Kasumi-1 (cell line): ENCODE measurements at places on chromosomes 7 and 10.

DNA sequence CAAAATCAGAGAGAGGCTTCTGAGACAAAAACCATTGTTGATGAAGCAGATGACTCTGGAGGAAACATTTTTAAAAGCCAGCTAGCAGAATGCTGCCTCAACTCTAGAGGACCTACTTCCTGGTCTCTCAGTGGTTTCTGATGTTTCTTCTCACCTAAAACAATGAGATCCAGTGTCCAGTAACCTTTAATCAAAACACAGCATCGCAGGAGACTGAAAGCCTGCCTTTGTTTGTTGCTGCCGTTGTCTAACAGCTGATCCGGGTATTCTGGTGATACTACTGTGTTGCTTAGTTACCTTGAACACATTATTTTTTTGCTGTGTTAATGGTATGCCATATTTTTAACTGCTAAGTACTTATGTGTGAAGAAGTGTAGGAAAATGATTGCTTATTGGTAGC, 70.9 kb downstream of the WIPF3 start:
- DNase-seq = no peak

GRCh38 chr7:16905300-16906044, 23.7 kb upstream of the AGR3 start:
- no peak for DNase-seq

DNA sequence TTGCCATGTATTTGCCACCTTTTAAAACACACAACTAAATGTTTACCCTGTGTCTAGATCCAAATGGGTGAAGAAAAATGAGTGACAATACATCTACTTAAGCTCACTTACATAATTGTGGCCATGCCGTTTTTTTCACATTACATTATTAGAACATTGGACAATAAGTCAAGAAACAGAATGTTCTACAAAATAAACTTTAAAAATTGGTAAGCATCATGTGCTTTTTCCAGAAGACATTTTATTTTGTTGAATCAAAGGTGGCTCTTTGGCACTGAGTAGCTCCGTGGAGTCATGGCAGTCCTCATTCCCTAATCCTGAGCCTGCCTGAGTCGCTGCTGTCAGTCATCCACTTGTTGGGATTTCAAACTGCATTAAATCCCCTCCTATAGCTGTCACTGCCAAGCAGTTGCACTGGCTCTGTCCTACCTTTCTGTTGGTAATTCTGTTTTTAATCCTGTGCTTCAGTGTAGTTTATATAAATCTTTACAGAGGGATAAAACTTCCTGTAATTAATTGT, 32.3 kb downstream of the CAV1 start:
- DNase-seq = no peak

DNA sequence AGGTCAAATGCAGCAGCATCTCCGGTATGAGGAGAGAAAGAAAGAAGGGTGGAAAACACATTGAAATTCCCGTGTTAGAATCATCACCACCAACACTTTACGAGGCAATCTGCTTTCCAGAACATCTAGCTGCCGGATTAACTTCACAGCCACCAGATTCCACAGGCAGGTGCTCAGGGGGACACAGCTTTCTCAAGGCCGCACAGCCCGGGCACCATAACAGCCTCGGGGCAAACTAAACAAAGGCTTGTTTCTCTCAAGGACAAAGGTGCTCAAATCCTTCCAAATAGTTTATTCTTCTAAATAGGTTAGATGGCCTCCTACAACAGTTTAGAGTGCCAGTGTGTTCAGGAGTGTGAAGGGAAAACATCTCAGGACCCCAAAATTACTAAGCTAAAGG, 156.3 kb downstream of the DIP2C start:
- no peak for DNase-seq

DNA sequence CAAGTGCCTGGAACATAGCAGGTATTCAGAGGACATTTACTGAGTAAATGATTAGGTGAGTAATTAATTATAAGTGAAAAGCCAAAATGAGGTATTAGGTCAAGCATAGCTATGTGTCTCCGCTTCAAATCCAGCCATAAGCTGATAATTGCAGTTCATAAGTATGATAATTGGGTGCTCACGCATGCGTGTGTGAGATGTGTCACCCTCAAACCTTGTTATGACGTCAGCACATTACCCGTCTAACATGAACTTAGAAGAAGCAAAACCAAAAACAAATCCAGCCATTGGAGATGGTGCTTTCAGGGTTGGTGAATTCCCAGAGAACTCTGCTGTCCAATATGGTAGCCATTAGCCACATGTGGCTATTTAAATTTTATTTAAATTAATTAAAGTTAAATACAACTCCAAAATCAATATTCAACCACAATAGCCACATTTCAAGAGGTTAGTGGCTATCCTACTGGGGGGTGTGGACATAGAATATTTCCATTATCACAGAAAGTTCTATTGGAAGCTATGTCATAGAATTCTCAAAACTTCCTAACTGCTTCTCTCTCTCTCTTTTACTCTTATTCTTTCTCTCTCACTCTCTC, at the start of gene CPA5:
Gene CPA5, plus strand, starts transcription at position 546 of the 596 bp plus-strand sequence. CDS start 1,670 bp downstream, outside the sequence.
- no peak for DNase-seq

GRCh38 chr10:127854769-127855590, 37.8 kb downstream of the CLRN3 start:
- DNase-seq = no peak

- DNase-seq = no peak
These were observed 817.6 kb downstream of the TNS3 start for GRCh38 chr7:46764100-46764936.

GRCh38 chr10:50211670-50212069, 39.6 kb downstream of the ASAH2 start:
- DNase-seq = no peak
